COLO829 (cell line): ENCODE measurements at places on chromosomes 2 and 18.

DNA sequence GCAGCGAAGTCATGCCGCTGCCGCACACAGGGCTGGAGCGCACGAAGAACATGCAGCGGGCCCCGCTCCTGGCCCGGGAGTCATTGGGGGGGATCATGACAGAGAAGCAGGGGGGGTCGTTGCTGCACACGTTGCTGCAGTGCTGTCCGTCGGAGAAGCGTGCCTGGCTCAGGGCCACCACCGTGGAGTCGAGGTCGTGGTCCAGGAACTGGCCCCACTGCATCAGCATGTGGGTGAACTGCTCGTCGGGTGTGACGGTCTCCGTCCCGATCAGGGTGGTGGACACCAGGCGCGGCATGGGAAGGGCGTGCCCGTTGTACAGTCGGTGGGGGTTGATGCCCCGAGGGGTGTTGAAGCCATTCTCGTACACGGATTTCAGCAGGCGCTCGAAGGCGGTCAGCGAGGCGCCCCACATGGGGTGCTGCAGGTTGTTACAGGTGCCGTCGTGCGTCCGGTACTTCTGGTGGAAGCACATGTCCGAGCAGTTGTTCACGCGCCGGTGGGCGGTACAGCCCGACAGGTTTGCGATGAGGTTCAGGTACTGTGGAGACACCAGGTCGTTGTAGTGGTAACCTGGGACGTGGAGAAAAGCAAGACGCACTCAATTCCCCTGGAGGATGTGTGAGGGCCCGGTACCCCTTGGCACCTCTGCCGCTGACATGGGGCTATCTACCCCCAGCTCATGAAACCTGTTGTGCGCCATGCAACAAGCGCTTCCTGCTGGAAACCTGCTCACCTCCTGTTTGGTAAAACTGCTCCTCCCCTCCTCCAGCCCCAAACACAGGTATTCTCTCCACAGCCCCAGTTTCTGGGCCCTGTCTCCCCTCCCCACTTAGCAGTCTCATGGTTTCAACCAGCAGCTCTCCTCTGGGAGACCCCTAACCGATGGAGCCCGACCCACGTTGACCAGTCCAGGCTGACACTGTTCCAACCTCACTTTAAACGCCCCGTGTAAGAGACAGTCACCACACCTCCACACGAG, 94.9 kb downstream of the PXDN start:
- no peak for DNase-seq

GRCh38 chr2:51791496-51791895, 759.6 kb upstream of the NRXN1 start:
- no peak for DNase-seq

GRCh38 chr2:47937677-47938076, 31.4 kb upstream of the FBXO11 start:
- no peak for DNase-seq

DNA sequence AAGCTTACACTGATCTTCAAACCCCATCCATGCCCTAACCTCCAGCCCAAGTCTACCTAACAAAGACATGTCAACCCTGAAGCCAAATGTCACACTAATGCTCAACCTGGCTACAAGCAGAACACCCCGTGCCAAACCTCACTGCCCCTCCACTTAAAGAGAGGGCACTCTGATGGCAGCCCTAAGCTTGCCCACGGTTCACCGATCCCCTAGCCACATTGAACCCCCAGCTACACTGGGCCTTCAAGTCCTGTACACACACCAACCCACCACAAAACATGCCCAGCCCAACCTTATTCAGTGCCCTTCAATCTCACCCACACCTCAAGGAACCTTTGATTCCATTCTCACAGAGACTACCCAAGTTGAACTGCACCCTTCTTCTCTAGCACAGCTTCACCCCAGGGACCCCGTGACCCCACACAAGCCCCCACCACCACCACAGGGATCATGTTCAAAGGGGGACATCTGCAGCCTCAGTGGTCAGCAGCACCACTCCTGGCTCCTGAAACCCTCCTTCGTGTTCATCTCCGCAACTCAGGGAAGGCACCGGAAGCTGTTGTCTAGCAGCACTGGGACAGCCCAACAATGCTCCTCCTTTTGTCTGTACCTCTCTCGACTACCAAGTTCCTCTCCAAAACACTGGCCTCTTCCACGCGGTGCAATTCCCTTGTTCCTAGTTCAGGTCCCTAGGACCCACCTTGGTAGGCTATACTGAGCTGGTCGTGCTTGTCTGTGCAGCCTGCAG, 218.8 kb downstream of the CYP26B1 start:
- no peak for DNase-seq

DNA sequence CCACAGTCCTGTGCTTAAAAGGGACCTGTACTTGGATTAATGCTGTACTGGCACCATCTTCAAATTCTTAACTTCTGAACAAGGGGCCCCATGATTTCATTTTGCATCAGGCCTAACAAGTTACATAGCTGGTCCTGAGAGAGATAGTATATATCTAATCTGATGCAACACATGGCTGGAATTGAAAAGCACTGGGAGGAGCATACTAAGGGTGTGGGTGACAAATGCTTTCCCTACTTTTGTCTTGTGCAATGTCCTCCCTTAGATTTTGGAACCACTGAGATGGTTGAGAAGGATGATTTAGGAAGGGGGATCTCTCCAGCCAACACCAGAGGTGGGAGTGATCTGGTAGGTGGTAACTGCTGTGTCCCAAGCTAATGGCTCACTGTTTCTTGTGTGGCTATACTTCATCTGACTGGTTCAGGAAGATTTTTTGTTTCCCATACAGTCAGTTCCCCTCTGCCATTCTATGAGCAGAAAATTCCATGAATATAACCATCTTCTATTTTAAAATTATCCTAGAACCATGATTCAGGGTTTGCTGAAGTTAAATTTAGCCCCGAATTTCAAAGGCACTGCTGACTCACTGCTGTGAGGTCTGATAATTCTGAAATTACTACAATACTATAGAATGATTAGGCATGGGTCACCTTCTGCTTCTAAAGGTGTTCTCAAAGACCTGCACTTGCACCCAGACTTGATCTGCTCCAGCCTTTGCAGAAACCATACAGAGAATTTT, 108.3 kb upstream of the NCKAP5 start:
- DNase-seq = no peak

DNA sequence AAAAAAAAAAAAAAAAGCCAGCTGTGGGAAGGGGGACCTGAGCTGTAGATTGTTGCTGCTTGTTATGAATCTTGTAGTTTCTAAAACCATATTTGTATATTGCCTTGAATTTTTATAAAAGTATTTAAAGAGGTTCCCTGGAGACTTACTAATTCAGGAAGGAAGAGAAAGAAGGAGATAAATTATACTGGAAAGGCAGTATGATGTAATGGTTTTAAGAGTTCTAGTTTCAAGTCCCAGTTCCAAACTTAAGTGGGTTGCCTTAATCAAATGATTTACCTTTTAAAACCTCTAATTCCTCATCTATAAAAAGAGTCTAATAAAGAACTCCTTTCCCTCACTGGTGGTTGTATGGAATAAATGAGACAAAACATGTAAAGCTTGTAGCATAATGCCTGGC, 62.2 kb downstream of the PTRHD1 start:
- no peak for DNase-seq

DNA sequence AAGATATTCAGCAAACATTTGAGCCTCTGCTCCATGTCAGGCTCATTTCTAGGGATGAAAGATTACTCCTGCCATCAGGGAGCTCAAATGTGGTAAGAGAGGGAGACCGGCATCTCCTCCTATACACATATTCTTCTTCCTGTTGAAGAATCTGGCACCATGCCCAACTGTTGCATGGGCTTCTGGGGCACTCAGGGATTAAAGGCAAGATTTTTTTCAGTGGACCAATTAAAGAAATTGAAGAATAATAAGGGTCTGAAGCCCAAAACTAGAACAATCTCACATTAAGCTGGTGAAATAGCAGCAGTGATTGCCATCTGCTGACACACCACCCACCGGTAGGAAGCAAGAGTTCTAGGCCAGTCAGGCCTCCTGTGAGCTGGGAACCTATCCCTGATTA, 145.4 kb upstream of the LYPD6 start:
- no peak for DNase-seq

DNA sequence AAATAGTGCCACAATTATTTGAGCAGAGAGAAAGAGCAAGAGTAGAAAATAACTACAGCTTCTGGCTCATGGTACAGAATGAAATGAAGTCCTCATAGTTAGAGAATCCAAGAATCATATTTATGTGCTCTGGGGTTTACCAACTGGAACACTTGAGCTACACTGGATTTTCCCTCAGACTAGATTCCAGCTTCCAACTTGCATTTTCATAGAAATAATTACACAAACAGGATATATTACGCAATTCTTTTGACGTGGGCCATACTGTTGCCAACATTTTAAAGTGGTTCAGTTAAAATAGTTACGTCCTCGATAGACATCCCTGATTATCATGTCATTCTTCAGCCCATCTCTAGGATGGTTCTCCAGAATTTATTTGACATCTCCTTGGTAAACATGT, 129.2 kb downstream of the ETAA1 start:
- no peak for DNase-seq

- DNase-seq = no peak
Observed at GRCh38 chr2:7952046-7952745, 729.7 kb upstream of the ID2 start.

DNA sequence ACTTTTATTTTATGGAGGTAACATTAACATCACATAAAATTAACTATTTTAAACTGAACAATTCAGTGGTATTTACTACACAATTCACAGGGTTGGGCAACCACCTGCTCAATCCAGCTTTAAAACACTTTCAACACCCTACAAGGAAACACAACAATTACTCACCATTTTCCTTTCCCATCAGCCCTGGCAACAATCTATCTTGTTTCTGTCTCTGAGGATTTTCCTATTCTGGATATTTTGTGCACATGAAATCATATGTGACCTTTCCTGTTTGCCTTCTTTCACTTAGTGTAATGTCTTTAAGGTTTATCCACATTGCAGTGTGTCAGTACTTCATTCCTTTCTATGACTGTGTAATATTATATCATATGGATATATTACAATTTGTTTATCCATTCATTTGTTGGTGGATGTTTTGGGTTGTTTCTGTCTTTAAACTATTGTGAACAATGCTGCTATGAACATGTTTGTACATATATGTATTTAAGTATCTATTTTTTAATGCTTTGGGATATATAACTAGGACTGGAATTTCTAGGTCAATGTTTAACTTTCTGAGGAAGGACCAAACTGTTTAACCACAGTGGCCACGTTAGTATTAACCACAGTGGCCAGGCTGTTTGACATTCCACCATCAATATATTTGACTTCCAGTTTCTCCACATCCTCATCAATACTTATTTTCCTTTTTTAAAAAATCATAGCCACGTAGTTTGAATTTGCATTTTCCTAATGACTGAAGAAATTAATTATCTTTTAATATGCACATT, 72.4 kb upstream of the KIF5C start:
- DNase-seq = no peak

DNA sequence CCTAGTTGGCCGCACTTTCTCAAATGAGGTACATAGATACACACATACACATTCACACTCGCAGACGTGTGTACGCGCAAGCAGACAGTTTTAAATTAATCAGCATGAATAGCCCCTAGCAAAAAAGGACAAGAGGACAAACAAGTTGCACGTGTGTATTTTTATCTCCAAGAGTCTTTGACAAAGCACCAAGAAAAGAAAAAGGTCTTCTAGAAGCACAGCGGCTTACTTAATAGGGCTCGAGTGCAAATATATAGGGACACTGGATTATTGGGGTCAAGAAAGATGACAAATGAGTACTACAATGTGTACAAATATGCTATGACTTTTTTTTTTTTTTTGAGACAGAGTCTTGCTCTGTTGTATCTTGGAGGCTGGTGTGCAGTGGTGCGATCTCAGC, 1.7 kb upstream of the BCL2 start:
- DNase-seq = no peak

GRCh38 chr2:238046725-238047270, 14.0 kb upstream of the SCLY start:
- DNase-seq = no peak

GRCh38 chr2:186848873-186849578, at the start of gene ZSWIM2:
Gene ZSWIM2, minus strand, starts transcription at chr2:186849170. Its CDS starts 40 bp downstream, at chr2:186849130.
- no peak for DNase-seq

DNA sequence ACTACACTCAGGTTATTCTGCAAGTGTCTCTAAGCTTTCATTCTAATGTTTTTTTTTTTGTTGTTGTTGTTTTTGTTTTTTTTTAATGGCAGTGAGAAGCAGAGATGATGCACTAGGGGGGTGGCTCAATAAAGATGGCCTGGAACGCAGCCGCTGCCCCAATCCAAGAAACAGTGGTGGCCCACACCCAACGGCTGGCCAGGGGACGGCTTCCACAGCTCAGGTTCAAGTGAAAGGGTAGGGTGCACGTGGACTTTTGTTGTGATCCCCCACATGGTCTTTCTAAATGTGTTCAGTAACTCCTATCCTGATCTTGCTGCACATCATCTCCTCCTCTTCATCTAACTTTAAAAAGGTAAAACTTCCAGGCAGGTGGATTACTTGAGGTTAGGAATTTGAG, 190.1 kb downstream of the NDUFA10 start:
- no peak for DNase-seq

GRCh38 chr18:3604498-3605408, 154.8 kb downstream of the TGIF1 start:
- DNase-seq = no peak

- no peak for DNase-seq
Observed at GRCh38 chr2:191302459-191303139, 57.4 kb downstream of the MYO1B start.

DNA sequence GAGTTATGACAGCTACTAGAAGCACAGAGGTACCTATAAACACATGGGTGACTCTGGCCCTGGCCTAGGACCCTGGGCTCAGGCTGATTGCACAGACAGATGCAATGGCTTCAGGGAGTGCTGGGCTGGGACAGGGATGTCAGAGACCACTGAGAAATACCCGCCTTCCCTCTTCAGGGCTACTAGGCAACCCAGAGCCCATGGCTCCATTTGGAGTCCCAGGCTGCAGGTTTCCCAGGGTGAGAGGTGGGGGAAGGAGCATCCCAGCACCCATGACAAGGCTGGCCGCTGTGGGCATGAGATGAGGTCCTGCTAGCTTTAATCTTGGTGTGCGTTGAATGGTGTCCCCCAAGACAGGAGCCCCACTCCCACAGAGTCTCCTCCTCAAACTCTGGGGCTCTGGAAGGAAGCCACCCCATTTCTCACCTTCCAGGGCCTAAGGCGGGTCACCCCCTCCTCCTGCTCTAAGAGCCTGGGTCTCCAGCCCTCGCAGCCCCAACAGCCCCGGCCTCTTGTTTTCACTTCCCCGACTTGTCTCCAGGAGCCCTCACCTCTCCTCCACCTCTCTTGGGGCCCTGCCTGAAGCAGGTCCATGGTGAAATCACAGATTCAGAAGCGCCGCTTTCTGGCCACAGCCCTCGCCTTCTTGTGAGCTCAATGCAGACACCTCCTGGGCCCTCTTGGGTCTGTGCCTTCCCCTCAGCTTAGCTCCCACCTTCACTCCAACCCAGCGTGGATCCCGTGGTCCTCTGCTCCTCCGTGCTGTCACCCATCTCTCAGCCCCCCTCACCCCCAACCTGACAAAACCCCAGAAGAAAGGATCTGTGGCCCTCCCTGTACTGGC, 41.4 kb downstream of the EMX1 start:
- DNase-seq = no peak

- DNase-seq = no peak
Observed at GRCh38 chr18:78978349-78979055, 1.1 kb upstream of the SALL3 start.

- DNase-seq = no peak
Observed at GRCh38 chr2:219280651-219281050, 1.5 kb downstream of the DNAJB2 start.

GRCh38 chr2:195471807-195472206, 185.2 kb upstream of the SLC39A10 start:
- DNase-seq = no peak

GRCh38 chr2:216086207-216086893, 4.6 kb downstream of the TMEM169 start:
- no peak for DNase-seq

GRCh38 chr2:193695367-193695766, 1500.6 kb upstream of the TMEFF2 start:
- DNase-seq = peak; percentile 45

GRCh38 chr2:63819256-63819655, 22.4 kb upstream of the UGP2 start:
- no peak for DNase-seq
